Suppressor macrophage treated with lipopolysaccharide for 1 hour (primary cell): ENCODE measurements at places on chromosomes 7 and 10.

DNA sequence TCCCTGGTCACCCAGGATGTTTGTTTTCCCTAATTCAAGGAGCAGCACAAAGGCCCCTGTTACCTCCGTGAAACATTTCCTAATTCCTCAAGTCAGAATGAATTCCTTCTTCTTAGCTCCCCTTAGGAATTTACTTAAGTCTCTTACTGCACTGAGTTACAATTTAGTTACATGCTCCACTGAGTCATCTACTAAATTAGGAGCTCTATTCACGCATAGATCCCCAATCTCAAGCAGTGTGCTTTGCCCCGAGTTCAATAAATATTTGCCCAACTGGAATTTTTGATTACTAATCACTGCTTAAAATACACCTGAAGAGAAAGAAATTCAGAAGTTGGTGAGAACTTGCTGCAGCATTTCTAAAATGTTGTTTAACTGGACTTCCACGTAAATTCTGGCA is 329.4 kb upstream of the MYO3A start:
- no peak for DNase-seq

DNA sequence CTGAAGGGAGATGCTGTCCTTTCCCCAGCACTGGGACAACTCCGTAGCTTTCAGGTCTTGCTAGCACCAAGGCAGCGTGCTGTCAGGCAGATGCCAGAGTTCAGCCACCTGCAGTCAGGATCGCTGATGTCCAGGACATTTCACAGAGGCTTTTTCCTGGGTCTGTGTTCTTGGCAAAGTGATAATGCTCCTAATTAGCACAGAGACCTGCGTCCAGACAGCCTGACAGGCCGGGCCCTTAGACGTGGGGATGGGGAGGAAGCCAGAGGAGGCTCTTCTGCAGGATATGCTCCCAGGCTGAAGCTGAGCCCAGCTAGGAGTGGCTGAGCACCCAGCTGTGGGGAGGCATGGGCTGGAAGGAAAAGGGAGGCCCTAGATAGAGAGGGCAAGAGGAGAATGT is 82.5 kb upstream of the TBX20 start:
- no peak for DNase-seq

- no peak for DNase-seq
Measured at GRCh38 chr7:70015353-70015752, 417.1 kb downstream of the AUTS2 start.

GRCh38 chr7:39659356-39660013 is 36.1 kb downstream of the RALA start:
- no peak for DNase-seq
